Hair follicle dermal papilla cell (primary cell): ENCODE measurements at places on chromosomes 11 and 22. TPM values are rescaled to one million over a fixed set of nuclear protein-coding genes. Genes with fewer than 3 reads are reported as not detected.

CRYBA4 gene
- not detected in 2 replicates for total RNA-seq

TXN2 gene
- total RNA-seq = 26.8 and 32.2 TPM in 2 replicates

APOA5 gene
- total RNA-seq = 0.12 TPM in 1 of 2 replicates, not detected in the other

MS4A4E gene
- not detected in 2 replicates for total RNA-seq

CALCA gene
- 0.16 TPM in 1 of 2 replicates, not detected in the other for total RNA-seq

VPS11 gene
- 29.4 and 31.7 TPM in 2 replicates for total RNA-seq
